ENCODE measurements at places on chromosomes 4 and X. TPM values are rescaled to one million over a fixed set of nuclear protein-coding genes. Genes with fewer than 3 reads are reported as not detected.

DNA sequence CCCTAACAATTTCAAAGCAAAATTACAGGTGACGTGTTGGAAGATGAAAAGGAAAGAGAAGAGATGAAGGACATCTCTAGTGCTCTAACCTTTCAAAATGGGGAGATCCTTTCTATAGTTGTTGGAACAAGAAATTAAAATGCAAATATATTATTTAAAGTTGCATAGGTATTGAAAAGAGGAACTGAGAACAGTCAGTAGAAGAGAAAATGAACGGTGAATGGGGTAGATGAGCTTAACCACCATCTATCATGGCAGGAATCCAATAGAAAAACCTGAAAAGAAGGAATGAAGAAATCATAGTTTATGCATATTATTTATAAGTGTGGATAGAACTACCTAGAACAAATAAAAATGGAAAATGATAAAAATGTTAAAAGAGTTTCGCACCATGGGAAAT, 42.0 kb downstream of the ANXA5 start:
- DNase-seq, result no peak

- no peak for DNase-seq
Measured at GRCh38 chr4:115274545-115274944, 161.1 kb upstream of the NDST4 start.

GRCh38 chr4:88613417-88613875, 21.2 kb downstream of the HERC3 start:
- no peak for DNase-seq

DNA sequence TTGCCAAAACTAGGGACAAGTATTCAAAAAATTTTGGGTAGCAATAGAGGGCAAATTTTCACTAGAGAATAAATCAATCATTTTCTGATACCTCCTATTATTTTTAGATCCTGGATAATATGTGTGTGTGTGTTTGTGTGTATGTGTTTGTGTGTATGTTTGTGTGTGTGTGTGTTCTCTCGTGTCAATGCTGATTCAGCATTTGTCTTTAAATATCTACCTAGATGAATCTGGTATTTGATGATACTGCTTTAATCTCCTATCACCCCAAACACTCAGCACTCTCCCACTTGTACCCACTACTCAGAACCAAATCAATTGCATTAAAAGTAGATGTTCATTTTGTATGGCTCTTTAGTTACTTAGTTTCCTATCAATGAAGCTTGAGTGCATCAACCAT, 101.3 kb upstream of the NPFFR2 start:
- DNase-seq, result no peak

- no peak for DNase-seq
Measured at GRCh38 chrX:97797076-97797475, 913.4 kb downstream of the RPA4 start.

DNA sequence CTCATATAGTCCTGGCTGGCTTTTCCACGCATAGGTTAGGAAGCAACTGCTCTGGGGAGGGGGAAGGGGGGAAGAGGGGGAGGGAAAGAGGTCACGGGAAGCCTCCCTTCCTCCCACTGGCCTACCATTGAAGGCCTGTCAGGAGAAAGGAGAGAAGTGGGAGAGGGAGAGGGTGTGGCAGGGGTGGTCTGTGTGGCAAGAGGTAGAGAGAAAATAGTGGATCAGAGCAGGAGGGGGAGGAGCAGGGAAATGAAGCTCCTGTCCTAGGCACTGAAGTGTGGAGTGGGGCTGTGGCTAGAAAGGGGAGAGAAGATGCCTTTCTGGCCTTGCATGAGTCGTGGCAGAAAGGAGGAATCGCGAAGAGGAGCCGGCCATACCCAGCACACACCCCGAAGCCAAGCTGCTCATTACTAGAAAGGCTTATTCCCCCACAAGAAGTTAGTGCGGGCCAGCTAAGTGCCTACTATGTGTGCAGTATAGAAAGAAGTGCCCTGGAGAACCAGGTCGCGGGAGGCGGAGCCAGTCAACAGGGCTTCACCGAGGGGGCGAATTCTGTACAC, 1.1 kb upstream of the TMEM164 start:
- no peak for DNase-seq

DNA sequence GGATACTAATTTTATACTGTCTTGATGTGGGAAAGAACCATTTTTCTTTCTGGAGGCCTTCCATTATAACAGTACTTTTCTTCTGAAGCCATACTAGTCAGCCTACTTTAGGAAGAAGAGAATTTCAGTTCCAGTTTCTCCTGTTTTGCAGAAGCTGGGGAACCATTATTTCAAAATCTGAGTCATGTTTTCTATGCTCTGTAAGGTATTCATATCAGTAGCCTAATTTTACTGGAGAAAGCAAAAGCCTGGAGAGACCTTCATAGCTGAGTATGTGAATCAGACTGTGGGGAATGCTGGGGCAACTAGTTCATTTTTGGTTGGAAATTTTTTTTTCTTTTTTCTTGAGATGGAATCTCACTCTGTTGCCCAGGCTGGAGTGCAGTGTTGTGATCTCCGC, 22.4 kb downstream of the AFF1 start:
- DNase-seq, result no peak

- no peak for DNase-seq
Measured at GRCh38 chrX:47169273-47169672, 24.3 kb downstream of the RBM10 start.

GRCh38 chr4:48634688-48635308, 144.7 kb downstream of the ZAR1 start:
- no peak for DNase-seq

DNA sequence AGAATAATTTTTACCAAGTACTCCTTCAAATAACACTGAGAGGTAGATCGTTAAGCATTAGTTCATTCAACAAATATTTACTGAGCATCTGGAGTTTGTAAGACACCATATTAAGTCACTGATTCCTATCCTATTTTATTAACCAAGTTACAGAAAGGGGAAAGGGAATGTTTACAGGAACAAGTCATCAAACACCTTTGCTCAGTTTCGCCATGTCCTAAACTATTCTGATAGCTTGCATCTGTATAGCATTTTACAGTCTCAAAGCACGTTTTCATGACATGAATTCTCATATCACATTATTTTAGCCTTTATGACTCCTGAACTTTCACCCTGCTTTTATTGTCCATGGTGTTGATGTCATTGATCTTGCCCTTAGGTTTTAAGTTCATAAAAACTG, 89.2 kb downstream of the AREG start:
- no peak for DNase-seq

GRCh38 chr4:46994007-46994405, 625 bp upstream of the GABRA4 start:
- DNase-seq, result peak; percentile 23

HAUS7 gene
- 25.4 TPM for total RNA-seq

FRAS1 gene
- total RNA-seq, result 1.3 TPM

ALPK1 gene
- total RNA-seq, result 4.4 TPM

Measured in heart right ventricle (tissue), 16 donors.